Activated CD4-positive, alpha-beta T cell treated with anti-CD3 and anti-CD28 coated beads, Interleukin-2, amount 50 U/mL, for 1 hour (primary cell): ENCODE measurements at places on chromosomes 1 and 21.

GRCh38 chr21:41647806-41648561 is 118.9 kb downstream of the RIPK4 start:
- no peak for DNase-seq

GRCh38 chr1:107574044-107574443 is 390.9 kb downstream of the VAV3 start:
- no peak for DNase-seq

- peak; percentile 42 for DNase-seq
These were observed 2.8 kb upstream of the ECE1 start for GRCh38 chr1:21292984-21293536.

DNA sequence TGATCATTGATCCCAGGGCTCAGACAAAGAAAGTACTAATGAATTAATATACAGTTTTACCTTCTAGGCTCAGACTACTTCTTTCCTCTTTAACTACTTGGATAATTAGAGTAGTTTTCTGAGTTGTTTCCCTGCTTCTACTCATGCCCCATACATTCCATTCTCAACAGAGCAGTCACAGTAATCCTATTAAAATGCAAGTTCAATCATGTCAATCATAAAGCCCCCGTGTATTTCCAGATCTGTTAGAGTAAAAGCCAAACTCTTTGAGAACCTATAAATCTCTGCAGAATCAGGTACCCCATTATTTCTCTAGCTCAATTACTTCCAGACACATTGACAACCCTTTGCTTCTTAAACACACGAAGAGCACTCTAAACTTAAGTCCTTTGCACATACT is 242.1 kb upstream of the PRMT6 start:
- DNase-seq: no peak

DNA sequence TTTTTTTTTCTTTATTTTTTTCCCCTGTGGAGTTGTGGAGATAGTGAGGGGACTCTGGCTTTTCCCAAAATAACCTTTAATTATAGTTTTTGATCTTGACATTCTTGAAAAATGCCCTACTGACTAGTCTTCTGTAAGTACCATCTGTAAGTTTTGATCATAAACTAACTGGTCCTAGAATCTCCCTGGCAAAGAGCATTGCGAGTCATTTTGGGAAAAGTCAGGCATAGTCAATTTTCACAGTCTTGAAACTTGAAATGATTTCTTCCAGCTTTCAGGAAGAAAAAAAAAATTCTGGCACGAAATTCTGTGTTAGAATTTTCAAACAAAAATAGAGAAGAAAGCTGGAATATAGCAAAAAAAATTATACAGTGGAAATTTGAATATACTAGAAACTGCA is 181.2 kb upstream of the SNX7 start:
- DNase-seq: no peak

DNA sequence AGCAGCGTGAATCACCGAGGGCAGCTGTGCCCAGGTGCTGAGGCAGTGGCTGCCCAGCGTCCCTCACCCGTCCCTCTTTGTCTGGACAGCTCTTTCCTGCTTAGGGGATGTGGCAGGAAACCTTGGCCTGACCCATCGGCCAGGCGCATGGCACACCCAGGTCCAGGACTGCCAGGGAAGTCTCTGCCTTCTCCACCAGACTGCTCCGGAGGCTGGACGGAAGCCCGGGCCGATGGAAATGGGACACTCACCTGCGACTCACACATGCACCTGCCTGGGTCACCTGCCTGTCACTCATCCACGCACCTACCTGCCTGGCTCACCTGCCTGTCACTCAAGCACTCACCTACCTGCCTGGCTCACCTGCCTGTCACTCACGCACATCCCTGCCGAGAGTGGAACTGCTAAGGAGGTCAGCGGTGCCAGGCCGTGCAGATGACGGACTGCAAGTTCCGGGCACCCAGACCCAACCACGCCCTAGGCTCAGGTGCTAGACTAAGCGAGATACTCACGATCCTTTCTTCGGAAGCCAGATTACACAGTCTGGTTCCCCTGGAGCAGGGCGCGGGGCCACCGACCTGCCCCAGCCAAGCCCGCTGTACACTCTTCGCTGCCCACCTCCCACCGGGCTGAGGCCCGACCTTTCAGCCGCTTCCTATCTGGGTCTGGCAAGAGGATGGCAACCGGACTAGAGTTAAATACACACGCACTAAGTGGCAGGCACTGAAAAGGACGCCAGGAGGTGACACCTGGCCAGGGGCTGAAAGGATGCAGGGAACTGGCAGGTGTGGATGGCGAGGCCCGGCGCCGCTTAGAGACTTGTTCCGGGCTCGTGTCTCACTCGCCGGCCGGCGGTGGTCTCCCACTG is 1.1 kb downstream of the UBE2J2 start:
- no peak for DNase-seq

DNA sequence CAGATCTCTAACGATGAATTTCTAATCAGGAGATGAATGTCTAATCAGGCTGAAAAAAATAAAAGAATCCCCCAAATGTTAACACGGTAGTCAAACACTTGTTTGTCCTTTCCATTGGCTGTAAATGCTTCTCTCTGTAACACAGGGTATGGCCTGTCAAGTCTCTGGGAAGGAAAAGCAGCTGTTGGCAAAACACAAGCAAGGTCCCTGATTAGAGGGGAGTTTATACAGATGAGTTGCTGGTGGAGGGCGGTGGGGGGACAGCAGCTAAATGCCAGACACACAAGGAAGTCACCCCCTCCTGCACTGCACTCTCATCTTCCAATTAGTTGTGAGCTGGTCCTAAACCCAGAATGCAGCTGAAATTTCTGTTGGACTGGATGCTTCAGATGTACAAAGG is 51.0 kb downstream of the PGBD5 start:
- no peak for DNase-seq

- no peak for DNase-seq
These were observed 89.4 kb upstream of the BCL10 start for GRCh38 chr1:85365851-85366250.

GRCh38 chr1:39632682-39633417 is 6.6 kb downstream of the HEYL start:
- DNase-seq: no peak

GRCh38 chr1:16209847-16210407 is 2.5 kb downstream of the ARHGEF19 start:
- DNase-seq: no peak

- no peak for DNase-seq
These were observed 73.9 kb upstream of the VTCN1 start for GRCh38 chr1:117284399-117285215.

- no peak for DNase-seq
These were observed 7.3 kb upstream of the IFNGR2 start for GRCh38 chr21:33395891-33396331.

GRCh38 chr21:30984889-30985288 is 53.4 kb downstream of the KRTAP19-8 start:
- no peak for DNase-seq

GRCh38 chr1:112402682-112403643 is 6.9 kb downstream of the CTTNBP2NL start:
- DNase-seq: no peak

- DNase-seq: no peak
These were observed 2.1 kb downstream of the TEX38 start for GRCh38 chr1:46673749-46674182.

DNA sequence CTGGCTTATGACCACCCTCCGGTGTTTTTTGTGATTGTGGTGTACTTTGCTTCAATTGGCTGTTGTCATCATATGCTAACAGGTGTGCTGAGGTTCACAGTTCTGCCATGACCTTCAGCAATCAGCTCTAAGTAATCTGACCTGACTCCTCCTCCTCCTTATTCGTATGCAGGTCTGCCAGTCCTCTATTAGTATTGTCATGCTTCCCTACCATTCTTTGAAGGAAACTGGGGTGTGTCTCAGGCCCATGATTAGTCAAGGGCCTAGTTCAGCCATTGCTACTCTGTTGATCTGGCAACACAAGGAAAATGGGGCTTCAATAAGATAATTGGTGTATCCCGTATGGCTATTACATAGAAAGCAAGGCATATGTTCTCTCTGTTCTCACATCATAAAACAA is 332.3 kb upstream of the DPYD start:
- no peak for DNase-seq

DNA sequence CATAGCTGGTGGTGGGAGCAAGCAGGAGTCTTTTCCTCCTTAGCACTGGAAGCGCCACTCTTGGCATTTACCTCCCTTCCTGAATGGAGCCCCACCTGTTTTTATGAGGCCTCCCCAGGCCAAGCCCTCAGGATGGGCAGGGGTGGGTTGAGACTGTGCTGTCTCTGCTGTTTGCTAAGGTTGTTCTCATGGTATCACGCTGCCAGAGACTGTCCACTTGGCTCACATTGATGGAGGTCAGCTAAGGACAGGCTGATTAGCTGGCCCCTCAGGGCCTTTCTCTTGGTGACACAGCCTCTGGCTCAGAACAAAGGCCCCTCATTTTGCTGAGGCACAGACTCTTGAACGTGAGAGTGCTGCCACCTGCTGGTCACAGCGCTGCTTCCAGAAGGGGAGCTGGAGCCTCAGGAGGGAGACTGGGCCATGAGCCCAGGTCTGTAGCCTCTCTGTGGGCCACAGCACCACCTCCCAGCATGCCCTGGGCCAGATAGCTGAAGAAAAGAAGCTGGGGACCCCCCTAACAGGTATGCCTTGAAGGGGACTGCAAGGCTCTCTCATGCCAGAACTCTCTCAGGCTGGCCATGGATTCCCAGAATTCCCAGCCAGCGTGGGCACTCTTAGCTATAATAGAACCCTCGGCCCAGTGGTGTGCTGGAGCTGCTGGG is 85.6 kb downstream of the CD58 start:
- DNase-seq: peak; percentile 92

GRCh38 chr1:27602462-27603308 is 1.3 kb downstream of the AHDC1 start:
- peak; percentile 33 for DNase-seq

DNA sequence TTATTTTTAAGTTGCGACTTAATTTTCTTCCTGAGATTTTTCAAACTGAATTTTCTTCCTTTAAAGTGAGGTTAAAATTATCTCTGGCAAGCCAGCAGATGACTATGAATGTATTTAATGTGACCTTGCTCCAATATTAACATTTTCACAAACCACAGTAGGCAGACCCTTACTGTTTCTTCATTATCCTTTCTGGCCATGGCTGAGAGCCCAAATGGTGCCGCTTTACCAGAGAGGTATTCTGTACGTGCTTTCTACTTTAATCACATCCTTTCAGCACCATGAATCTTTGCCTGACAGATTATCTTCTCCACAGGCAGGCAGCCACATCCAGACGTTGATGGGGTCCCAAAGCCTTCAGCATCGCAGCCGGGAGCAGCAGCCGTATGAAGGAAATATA is 129.6 kb downstream of the LRRC40 start:
- DNase-seq: no peak

DNA sequence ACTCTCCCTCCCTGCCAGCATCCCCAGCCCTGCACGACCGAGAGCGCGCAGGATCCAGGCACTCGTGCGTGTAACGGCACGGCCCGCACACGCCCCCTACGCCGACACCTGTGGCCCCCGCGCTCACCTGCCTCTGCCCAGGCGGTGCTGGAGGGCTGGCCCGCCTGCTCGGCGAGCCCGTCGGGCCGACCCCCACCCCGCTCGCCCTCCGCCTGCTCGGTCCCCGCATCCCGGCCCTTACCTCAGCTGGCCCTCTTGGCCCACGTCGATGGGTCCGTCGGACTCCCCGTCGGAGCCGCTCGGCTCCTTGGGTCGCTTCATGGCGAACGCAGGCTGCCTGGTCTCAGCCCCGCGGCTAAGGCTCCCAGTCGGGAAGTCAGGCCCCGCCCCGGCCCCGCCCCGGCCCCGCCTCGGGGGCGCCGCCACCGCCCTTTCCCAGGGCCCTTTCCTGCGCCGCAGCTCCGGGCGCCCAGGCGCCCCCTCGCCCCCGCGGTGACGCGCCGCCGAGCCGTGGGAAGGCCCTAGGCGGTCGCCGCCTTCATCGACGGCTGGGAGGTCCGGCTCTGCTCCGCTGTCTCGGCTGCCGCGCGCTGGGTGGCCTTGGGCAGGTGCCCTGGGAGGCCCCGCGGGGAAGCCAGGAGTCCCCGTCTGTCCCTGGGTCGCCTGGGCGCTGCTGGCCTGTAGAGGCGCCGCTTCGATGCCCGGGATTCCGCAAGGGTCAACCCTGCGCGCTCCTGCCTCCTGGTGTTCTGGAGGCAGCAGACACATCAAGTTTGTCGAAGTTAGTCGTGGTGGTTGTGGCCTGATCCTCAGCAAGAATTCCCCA is at the start of gene HEYL:
Gene HEYL, minus strand, starts transcription at position 339 of the 826 bp plus-strand sequence. Its CDS starts 18 bp downstream, at position 321.
- peak; percentile 50 for DNase-seq
